ENCODE measurements at places on chromosomes 11 and 22.

GRCh38 chr11:75668451-75669297, at the start of gene MAP6:
Gene MAP6 (minus strand): TSS chr11:75669038. CDS start chr11:75668369, 669 bp downstream.
- DNase-seq: peak; percentile 46

DNA sequence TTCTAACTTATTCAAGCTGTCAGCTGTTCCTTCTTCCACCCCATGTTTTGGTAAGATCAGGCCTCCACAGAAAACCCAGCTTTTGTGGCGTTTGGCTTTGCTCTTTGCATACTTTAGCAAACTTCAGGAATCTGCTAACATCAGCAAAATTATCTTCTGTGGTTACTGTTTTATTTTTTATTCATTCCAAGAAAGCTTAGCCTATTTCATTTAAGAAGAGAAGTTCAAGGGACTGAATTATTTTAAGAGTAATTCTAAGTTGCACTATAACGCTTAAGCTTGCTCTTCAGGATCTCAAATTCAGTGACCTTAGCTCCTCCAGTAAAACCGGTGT, 1.1 kb downstream of the JHY start:
- DNase-seq: no peak

DNA sequence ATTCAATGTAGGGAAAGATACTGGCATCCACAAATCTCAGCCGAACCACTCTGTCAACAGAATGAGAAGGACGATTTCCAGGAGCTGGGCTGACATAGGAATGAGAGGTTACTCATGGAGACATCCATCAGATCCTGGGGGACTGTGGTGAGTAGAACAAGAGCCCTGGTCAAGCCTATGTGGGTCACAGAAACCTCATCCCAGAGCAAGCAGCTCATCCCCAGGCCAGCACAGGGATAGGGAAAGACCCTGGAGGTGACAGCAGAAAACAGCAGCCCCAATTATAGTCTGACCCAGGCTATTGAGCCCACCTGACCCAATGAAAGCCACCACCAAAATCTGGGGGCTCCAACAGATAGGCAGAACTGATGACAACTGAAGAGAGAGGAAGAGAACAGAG, 128.0 kb upstream of the SERPIND1 start:
- DNase-seq: no peak

DNA sequence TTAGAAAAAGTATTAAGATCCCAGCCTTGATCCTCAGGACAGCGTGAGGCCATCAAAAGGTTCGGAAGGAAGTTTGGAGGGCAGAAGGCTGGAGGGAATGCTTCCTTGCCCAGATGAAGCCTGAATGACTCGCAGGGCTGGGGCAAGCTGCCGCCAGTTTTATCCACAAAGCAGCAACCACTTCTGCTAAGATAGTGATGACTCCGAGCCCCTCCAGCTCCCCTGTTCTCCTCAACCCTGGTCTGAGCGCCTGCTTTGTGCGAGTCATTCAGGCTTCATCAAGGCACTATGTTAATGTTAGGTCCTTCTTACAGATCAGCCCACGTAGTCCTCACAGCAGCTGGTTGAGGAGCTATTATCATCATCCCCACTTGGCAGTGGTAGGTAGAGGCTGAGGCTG, 158.8 kb downstream of the COMMD9 start:
- no peak for DNase-seq

DNA sequence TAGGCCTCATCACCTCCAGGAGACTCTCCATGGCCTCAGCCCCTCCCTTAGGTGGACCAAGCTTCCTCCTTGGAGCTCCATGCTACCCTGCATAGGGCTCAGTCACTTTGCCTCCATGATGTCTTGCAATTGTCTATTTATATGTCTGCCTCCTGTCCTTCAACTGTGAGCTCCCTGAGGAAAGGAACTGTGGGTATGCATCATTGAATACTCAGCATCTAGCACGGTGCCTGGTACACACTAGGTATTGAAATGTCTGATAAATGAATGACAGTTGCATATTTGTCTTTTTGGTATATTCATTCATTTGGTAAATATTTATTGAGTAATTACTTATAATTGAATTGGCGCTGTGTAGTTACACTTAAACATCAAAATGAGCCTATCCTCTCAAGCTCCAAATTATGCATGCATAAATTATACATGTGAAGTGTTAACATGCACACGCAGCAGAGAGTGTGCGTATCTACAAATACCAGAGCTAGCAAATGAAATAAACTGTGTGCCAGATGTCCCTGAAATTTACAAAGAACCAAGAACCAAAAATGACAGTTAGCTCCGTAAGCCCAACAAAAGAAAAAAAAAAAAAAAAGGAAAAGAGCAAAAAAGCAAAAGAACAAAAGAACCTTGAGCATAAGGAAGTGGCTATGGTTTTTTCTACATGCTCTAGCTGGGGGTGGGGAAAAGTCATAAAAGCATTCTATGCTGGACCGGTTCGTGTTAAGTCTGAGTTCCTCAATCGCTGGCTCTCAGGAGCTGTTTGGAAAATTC, 25.2 kb downstream of the GRAP2 start:
- no peak for DNase-seq

DNA sequence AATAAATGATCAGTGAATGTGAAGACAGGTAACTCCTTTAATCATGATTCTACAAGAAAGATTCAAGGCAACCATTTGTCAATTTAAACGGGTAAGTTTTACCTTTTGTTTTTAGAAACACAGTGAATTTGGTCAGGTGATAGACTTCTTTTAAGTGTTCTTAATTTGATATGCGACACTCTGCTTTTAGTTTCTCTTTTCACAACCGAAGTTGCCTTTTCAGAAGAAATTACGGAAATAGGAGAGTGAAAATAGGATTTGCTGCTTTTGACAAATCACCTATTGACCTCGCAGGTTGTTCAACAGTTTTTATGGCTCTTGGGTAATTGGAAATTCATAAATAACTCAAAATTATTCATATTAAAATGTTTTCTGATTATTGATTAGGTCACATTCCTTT, 142.1 kb downstream of the CNTN5 start:
- DNase-seq: no peak

GRCh38 chr22:36337365-36338130, 50.2 kb downstream of the MYH9 start:
- no peak for DNase-seq
